Activated CD4-positive, alpha-beta T cell treated with anti-CD3 and anti-CD28 coated beads, Interleukin-2, amount 50 U/mL, for 48 hours (primary cell): ENCODE measurements at places on chromosomes 3 and 15.
A peak's percentile ranks its signal among the peaks of the same experiment; 100 is the strongest.

DNA sequence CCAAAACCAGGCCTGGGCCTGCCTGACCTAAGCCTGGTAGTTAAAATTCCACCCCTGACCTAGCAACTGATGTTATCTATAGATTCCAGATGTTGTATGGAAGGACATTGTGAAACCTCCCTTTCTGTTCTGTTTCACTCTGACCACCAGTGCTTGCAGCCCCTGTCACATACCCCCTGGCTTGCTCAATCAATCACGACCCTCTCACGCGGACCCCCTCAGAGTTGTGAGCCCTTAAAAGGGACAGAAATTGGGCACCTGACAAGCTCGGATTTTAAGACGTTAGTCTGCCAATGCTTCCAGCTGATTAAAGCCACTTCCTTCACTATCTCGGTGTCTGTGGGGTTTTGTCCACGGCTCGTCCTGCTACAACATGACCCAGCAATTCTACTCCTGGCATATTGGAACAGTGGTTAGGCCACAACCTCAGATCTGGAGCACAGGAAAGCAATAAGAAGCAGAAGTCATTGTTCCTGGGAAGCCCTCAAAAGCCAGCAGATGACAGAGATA lies 36.7 kb upstream of the LHFPL4 start:
- DNase-seq: no peak

DNA sequence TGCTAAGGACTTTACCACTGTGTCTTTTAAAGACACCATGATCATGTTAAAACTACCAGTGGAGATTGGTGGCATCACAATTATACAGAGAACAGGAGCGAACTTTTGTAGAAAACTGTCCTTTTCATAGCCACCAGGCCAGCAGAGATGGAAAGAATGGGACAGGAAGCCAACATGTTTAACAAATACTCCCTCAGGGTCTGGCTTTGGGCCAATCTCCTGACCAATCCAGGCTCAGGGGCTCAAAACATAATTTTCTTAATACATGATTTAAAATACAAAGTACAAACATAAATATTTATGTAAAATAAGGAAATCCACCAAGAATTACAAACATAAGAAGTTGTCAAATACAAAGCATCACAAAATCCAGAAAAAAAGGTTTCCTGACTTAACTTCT lies 266.0 kb downstream of the VPS13C start:
- DNase-seq: no peak

- DNase-seq: no peak
Observed at GRCh38 chr3:13167829-13168228, 94.6 kb upstream of the IQSEC1 start.

- DNase-seq: no peak
Observed at GRCh38 chr3:69174871-69175737, 52.7 kb upstream of the LMOD3 start.

GRCh38 chr15:68418611-68419161 lies 13.3 kb downstream of the ITGA11 start:
- DNase-seq: no peak

GRCh38 chr3:69120879-69121464 lies 1.4 kb downstream of the LMOD3 start:
- peak; percentile 85 for DNase-seq

DNA sequence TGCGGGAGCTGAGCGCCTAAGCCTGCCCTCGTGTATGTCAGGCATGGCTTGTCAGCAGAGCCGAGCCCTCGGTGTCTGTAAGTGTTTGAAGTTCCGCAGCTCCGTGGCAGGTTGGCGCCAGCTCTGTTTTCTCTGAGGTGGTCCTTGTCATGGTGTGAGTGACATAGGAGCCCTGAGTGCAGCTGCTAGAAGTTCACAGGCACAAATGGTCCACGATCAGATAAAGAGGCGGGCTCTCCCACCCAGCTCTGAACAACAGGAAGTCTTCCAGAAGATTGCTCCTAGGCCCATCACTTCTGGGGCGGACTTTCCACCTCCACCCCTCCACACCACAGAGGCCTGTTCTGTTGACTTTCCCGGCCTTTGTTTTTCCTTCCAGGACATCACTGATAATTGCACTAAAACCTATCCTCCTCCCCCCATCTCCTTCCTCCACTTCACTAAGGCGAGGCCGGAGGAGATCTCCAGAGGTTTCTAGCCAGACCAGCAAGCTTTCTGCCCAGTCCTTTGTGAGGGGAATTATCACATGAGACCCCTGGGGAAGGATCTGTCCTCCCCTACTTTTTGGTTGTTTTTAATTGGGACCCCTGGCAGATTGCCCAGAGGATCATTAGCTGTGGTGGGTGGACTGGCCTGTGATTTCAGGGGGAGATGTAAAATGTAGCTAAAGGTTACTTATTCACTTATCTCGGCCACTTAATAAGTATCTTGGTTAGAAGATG lies 19.9 kb downstream of the ITPR1 start:
- DNase-seq: no peak

- DNase-seq: no peak
Observed at GRCh38 chr15:56074481-56075265, 81.3 kb upstream of the NEDD4 start.

DNA sequence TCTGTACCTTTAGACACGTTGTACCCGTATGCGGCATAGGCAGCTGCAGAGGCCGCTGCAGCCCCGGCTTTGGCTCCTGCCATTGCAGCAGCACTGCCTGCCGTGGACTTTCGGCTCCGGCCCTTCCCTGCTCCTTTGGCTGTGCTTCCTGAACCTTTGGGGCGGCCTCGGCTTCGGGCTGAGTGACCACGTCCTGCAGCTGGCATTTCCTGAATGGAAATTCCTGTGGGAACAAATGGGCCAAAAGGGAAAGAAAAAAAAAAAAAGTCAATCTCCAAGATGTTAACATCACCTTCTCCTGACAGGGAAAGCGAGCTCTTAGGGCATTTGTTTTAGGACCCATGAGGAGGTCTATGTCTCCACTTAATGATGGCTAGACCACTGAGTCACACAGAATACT lies 29.6 kb downstream of the CHAC1 start:
- no peak for DNase-seq

GRCh38 chr15:73394782-73395181 lies 26.0 kb upstream of the HCN4 start:
- no peak for DNase-seq

- DNase-seq: no peak
Observed at GRCh38 chr3:191768421-191768820, 307.5 kb downstream of the PYDC2 start.

GRCh38 chr3:134638385-134639030 lies 12.3 kb downstream of the KY start:
- DNase-seq: no peak

- DNase-seq: no peak
Observed at GRCh38 chr3:163335429-163335828, 1742.9 kb downstream of the SI start.

DNA sequence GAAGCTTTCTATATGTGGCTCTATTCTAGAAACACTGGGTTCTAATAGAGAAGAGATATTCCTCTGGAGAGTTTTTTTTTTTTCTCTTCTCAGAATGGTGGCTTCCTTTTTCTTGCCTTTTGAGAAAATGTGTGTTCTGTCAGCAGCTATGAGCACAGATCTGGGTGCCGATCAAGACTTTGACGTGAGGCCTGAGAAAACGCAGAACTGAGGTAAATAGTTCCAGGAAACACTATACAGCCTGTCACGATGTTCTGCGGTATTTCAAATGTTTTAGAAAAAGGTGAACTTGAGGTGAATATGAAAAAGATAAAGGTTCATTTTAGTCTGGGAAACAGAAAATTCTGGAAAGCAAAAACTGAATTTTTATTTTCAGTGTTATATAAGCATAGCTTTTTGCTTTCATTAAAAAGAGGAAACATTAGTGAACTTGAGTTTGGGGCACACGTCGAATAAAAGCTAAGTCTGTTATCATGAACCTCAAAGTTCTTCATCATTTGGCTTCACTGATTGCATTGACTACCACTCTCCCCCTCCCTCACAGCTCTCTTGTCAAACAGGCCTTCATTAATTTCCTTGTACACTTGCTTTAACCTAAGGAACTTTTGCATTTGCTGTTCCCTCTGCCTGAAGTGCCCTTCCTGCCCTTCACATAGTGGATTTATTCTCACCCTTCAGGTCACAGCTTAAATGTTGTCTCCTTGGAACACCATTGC lies 265.1 kb downstream of the NFKBIZ start:
- DNase-seq: peak; percentile 41

DNA sequence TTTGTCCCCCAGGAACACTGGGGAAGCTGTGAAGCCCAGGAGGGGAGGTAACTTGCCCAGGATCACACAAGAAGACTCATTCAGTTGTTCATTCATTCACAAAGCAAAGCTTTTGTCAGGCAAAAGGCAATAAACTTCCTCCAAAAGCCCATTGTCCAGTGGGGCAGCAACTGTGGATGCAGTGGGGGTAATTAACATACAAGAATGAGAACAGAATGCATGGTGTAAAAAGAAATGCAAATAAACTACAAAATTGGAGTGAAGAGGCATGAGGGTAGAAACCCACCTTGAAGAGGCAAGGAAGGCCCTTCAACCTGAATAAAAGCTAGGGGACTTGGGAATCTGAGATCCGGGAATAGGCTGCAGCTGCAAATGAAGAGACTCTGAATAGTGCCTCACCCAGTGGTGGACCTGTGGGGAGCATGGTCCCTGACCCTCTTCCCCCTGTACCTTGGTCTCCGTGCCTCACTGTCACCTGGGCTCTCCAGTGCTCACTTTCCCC lies 363.6 kb downstream of the CLSTN2 start:
- no peak for DNase-seq

DNA sequence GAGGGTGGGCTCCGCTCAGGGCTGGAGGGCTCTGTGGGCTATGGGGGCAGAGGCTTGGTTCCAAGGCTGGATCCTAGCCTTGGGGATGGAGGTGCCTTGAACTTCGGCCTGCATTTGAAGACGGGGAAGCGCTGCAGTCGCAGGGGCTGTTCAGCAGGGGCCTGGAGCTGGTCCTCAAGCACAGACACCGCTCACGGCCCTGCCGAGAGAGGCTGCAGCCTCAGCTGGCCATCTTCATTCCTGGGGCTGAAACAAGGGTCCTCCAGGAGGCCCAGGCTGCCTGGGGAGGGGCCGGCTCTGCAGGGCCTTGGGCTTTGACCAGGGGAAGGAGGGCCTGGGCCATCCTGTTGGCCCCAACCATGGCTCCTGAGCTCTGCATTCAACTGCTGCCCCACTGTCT lies 25.6 kb upstream of the PLXND1 start:
- DNase-seq: no peak

- DNase-seq: no peak
Observed at GRCh38 chr3:73427048-73427706, 197.6 kb downstream of the PDZRN3 start.

DNA sequence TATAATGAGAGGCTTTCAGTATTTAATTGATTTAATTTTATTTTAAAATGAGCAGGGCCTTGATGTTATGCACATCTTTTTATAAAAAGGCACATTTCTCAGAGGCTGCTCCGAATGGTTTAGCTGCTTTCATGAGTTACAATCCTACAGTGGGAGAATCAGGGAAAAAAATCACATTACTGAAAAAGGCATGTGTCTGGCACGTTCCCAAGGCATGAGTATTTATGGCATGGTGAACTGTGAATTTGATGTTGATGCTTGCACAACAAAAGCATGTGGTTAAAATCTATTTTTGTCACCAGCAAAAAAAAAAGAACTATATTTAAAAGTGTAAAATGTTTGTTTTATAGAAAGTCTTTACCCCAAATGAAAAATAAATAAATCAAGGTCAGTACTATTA lies 485.2 kb upstream of the ROBO2 start:
- DNase-seq: no peak

DNA sequence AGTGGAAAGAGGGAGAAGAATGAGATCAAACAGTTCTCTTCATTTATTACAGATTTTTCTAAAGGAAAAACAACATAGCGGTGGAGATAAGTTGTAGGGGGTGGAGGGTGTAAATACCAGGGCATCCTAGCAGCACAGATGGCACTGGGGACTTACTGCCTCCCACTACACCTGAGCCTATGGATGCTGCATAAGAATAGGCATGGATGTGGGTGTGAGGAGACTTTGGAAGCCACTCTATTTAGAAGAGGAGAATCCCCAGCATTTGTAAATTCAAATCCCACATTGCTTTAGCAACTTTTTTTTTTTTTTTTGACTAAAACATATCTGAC lies 27.4 kb upstream of the IL1RAP start:
- no peak for DNase-seq

DNA sequence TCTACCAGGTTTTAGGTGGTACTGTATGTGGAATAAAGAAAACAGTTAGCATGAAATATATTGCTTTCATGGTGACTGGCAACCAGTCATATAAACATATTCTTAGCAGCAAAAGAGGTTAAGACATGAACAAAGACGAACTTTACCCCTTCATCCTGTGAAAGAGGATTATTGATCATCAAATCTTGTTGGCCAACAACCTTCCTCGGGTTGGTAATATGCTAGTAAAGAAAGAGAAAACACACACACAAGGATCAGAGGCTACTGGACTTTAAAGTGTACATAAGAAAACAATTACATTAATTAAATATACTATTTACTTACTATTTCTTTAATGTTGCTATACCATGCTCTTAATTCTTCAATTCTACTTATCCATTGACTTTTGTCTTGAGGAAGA lies 337.9 kb downstream of the TBC1D5 start:
- DNase-seq: no peak

DNA sequence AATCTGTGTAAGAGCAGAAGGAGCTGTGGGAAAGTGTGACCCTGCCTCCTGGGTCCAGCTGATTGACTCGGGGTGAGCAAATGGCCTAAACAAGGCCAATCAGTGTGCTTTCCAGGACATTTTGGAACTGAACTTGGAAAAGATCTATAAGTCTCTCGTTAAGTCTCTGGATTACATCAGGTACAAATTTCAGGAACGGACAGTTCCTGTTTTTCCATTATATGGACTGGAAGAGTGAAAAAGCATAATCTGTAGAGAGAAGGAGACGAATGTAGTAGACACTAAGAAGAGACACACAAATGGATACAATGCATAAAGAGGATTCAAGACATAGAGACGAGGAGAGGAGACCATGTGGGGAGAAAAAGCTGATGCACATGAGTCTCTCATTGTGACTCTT lies 167.3 kb downstream of the C3orf70 start:
- no peak for DNase-seq

- no peak for DNase-seq
Observed at GRCh38 chr3:22228705-22229104, 477.7 kb upstream of the ZNF385D start.

GRCh38 chr3:130823241-130823884 lies 70.5 kb upstream of the ATP2C1 start:
- DNase-seq: no peak

GRCh38 chr3:111548092-111548491 lies 6.1 kb downstream of the CD96 start:
- no peak for DNase-seq

DNA sequence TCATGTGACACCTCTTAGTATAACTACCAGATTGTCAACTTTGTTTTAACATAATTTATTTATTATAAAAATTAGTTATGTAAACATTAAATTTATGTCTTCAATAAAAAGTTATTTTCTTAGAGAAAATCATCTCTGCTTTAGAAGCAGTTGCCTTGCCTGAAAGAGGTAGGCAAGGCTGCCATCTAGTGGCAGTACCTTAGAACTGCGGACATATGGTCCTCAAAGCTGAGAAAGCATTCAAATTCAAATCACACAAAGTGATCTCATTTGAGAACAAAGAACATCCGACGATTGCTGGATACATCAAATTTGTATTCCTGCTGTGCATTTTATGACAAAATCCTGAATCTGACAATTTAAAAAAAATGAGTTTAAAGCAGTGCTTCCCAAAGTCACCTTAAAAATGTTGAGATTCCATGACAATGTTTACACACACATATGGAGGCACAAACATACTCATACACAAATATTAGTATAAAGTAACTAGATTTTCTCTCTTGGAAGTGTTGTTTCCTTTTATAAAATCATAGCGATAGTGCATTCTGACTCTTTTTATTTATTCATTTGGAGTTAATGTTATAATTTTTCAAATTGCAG lies 617.4 kb downstream of the CADM2 start:
- DNase-seq: peak; percentile 57
